Right renal cortex interstitium (tissue), 3 donors: ENCODE measurements at places on chromosomes 4 and X. TPM values are rescaled to one million over a fixed set of nuclear protein-coding genes. Genes with fewer than 3 reads are reported as not detected.

Gene SLC6A14
- 0.10 TPM for polyA plus RNA-seq

Gene NMU
- polyA plus RNA-seq: 10.7 TPM

- DNase-seq: no peak
Observed at GRCh38 chr4:3338976-3339531, 46.2 kb downstream of the RGS12 start.

DNA sequence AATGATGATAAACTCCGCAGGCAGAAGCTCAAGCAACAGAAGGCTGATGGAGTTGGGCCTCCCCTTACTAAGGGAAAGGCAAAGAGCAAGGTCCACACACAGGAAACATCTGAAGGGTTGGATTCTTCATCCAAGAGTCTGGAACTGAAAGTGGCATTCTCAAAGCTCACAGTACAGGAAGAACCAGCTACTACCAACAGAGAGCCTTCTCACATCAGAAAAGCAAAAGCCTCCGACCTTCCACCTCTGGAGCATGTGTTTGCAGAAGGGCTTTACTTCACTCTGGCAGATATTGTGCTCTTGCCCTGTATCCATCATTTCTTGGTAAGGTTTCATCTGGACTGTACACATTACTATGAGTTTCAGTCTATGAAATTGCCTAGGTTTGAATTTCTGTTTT is 10.6 kb downstream of the GSTCD start:
- DNase-seq: no peak
